ENCODE measurements at places on chromosomes 1 and 21. TPM values are rescaled to one million over a fixed set of nuclear protein-coding genes. Genes with fewer than 3 reads are reported as not detected.
A peak's percentile ranks its signal among the peaks of the same experiment; 100 is the strongest.

Gene SMIM1
- polyA plus RNA-seq: 3.7 TPM

- no peaks in the 10 kb centered on the region for H3K4me1 ChIP-seq
- no peak overlapping the region for H3K4me3 ChIP-seq
- no peak overlapping the region for H3K27ac ChIP-seq
Measured at GRCh38 chr21:34830386-34831170, 161.8 kb downstream of the CLIC6 start.

GRCh38 chr1:150887018-150887417 is at the start of gene CTXND2:
Gene CTXND2 (plus strand): TSS chr1:150887136. CDS start chr1:150912315, 25,179 bp downstream.
- no peak for DNase-seq
- no peaks in the 10 kb centered on the region for H3K36me3 ChIP-seq
- H3K27ac ChIP-seq: no peak within 1 kb of the TSS
- H3K27me3 ChIP-seq: no peaks in the 10 kb centered on the region
- H3K4me3 ChIP-seq: no peak within 1 kb of the TSS
- no peaks in the 10 kb centered on the region for H3K4me1 ChIP-seq

GRCh38 chr1:243513726-243514491 is 258.1 kb downstream of the SDCCAG8 start:
- H3K27ac ChIP-seq: no peak overlapping the region
- no peak for DNase-seq
- H3K36me3 ChIP-seq: peaks cover 21% of the 10 kb centered on the region
- H3K4me3 ChIP-seq: no peak overlapping the region
- no peaks in the 10 kb centered on the region for H3K27me3 ChIP-seq
- H3K4me1 ChIP-seq: no peaks in the 10 kb centered on the region

Gene TCEA3
- 222 TPM for polyA plus RNA-seq

Gene MYOG
- not detected for polyA plus RNA-seq

Gene KCNN3
- polyA plus RNA-seq: 0.23 TPM

- H3K36me3 ChIP-seq: no peaks in the 10 kb centered on the region
- no peak overlapping the region for H3K4me3 ChIP-seq
Measured at GRCh38 chr1:51906306-51907078, 28.0 kb upstream of the NRDC start.

Gene OR2L2
- polyA plus RNA-seq: 0.06 TPM

- no peaks in the 10 kb centered on the region for H3K27me3 ChIP-seq
- no peaks in the 10 kb centered on the region for H3K36me3 ChIP-seq
- H3K27ac ChIP-seq: peak overlapping the region; percentile 99
- peak overlapping the region; percentile 88 for H3K4me3 ChIP-seq
- no peak for DNase-seq
- peaks cover 25% of the 10 kb centered on the region for H3K4me1 ChIP-seq
Measured at GRCh38 chr1:222813866-222814535, 838 bp upstream of the DISP1 start.

GRCh38 chr1:152325111-152325510 is at the start of gene FLG:
Gene FLG (minus strand): TSS chr1:152325239. CDS start chr1:152315456, 9,783 bp downstream.
- no peak within 1 kb of the TSS for H3K27ac ChIP-seq
- DNase-seq: no peak
- H3K4me1 ChIP-seq: no peaks in the 10 kb centered on the region
- no peak within 1 kb of the TSS for H3K4me3 ChIP-seq

DNA sequence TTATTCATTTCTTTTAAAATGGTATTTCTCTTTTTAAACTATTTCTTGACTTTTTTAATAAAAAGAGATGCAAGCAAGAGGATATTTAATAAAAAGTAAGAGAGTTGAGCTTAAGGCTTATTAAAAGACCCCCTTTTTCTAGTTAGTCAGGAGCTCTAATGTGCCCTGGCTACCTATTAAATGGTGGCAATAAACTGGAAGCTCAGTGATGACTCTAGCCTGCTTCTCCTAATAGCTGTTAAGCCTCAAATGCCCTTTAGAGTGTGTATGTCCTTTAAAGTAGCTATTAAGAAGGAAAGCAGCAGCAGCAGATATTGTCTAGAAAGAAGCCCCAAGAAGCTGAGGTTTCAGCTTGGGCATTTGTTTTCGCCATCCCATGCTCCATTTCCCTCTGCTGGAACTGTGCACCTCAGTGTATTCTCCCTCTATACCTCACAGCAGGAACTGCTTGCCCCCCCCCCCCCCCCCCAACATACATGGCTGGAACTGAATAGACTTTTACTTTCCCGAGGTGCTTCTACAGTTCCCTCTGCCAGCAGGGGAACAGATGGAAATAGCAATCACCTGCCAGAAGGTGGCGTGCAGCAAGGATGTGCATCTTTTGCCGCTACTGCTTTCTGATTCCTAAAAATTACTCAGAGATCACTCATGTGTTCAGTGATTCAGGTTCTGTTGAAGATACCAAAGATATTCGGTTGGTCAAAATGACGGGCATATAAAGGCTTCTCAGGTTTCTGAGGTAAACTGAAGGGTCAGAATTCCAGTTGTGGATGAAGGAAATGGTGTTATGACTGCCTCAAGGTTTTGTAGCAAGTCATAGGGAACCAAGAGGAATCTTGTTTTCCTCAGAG is 2.5 kb downstream of the RGS4 start:
- H3K4me1 ChIP-seq: peaks cover 19% of the 10 kb centered on the region
- H3K27me3 ChIP-seq: no peaks in the 10 kb centered on the region
- no peak overlapping the region for H3K4me3 ChIP-seq
- DNase-seq: peak; percentile 79

Gene FAM72C
- not detected for polyA plus RNA-seq

DNA sequence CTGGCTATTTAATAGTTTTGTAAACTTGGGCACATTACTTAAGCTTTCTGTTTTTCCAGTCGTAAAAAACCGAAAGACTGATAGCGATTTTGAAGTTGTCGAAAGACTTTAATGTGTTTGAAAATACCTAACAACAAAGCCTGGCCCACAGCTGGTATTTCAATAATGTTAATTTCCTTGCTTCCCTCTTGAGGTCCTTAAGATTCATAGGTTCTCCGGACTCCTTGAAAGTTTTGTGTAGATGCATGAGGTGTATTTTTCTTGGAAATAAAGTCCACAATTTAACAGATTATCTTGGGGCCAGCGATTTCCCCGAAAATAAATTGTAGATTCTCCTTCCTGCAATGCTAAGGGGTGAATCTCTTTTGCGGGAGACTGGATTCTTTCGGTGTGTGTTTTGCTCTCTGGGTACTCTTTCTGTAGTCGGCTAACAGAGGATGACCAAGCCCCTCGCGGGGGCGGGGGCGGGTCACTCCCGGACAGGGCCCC is 735 bp upstream of the YTHDF2 start:
- peak overlapping the region; percentile 96 for H3K27ac ChIP-seq
- H3K4me3 ChIP-seq: peak overlapping the region; percentile 97
- H3K27me3 ChIP-seq: no peaks in the 10 kb centered on the region
- peaks cover 34% of the 10 kb centered on the region for H3K4me1 ChIP-seq
- no peak for DNase-seq

DNA sequence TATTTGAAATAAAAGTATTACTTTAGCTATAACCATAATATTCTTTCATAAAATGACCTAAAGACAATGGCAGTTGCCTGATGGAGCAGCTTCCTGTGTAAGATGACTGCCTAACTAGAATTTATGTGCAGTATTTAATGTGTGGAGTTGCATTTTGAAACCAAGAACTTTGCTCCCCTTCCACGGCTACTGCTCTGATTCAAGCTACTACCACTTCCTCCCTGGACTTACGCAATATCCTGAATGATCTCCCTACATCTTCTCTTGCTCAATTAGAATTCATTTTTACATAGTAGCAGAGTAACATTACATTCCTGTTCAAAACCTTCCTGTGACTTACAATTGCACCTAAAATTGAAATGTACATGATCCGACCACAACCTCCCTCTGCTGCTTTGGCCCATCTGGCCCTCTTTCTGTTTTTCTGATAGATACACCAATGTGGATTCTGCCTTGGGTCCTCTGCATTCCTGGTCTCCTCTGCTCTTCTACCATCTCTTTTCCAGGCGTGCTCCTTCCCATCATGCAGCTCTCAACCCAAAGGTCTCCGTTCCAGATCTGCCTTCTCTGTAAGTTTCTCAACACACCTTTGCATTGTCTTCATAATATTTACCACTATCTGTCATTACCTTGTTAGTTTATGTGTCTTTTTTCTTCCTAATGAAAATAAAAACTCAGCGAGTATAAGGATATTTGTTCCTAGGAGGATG is 47.4 kb upstream of the USP25 start:
- no peaks in the 10 kb centered on the region for H3K4me1 ChIP-seq
- no peak overlapping the region for H3K27ac ChIP-seq
- H3K36me3 ChIP-seq: no peaks in the 10 kb centered on the region
- no peaks in the 10 kb centered on the region for H3K27me3 ChIP-seq

DNA sequence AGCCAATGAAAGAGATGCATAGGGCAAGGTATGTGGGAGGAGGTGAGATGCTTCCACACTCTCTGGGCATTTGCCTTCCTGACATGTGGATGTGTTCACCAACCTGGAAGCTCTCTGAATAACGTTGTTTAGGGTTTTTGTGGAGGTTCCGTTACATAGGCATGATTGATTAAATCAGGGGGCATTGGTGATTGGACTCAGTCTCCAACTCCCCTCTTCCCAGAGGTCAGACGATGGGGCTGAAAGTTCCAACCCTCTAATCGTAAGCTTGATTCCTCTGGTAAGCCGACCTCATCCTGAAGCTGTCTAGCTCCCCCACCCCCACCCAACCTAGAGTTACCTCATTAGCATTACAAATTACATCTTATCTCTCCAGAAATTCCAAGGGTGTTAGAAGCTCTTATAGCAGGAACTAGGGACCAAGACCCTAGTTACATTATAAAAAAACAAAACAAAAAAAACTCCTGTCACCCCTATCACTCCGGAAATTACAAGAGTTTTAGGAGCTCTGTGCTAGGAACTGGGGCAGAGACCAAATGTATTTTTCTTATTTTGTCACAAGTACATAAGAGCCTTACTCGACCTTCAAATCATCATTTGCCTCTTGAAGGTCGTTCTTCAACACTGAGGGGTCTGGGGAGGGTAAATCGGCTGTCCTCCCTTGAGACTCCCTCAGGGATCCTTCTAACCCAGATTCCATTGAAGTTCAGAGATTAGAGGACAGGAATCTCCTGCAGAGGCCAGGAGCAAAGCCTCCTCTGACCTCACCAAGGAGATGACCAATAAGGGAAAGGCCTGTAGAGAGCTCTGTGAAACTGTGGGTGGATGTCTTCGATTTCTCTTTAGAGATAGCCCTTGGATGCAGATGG is 58.2 kb downstream of the DNTTIP2 start:
- H3K27me3 ChIP-seq: no peaks in the 10 kb centered on the region
- H3K4me3 ChIP-seq: no peak overlapping the region
- no peak overlapping the region for H3K27ac ChIP-seq
- DNase-seq: no peak
